ENCODE measurements at places on chromosomes 5 and 9. TPM values are rescaled to one million over a fixed set of nuclear protein-coding genes. Genes with fewer than 3 reads are reported as not detected.

Gene SPAAR
- 0.16 TPM for total RNA-seq

Gene MRNIP
- 8.3 TPM for total RNA-seq

DNA sequence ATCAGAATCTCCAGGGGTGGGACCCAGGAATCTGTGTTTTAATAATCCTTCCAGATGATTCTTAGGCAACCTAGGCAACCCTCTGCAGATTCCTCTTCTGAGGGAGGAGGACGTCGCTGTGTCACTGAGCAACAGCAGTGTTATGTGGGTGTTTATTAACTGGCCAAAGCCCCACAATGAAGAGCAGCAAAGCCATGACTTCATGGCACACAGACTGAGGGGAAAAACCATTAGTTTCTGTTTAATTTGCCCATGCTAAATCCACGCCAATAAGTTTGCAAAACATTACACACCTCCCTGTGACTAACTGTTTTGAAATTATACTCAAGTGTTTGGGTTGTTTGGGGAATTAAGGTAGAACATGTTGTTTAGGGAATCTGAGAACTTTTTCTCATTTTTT is 83.7 kb upstream of the TMED7 start:
- ATAC-seq: no peak

DNA sequence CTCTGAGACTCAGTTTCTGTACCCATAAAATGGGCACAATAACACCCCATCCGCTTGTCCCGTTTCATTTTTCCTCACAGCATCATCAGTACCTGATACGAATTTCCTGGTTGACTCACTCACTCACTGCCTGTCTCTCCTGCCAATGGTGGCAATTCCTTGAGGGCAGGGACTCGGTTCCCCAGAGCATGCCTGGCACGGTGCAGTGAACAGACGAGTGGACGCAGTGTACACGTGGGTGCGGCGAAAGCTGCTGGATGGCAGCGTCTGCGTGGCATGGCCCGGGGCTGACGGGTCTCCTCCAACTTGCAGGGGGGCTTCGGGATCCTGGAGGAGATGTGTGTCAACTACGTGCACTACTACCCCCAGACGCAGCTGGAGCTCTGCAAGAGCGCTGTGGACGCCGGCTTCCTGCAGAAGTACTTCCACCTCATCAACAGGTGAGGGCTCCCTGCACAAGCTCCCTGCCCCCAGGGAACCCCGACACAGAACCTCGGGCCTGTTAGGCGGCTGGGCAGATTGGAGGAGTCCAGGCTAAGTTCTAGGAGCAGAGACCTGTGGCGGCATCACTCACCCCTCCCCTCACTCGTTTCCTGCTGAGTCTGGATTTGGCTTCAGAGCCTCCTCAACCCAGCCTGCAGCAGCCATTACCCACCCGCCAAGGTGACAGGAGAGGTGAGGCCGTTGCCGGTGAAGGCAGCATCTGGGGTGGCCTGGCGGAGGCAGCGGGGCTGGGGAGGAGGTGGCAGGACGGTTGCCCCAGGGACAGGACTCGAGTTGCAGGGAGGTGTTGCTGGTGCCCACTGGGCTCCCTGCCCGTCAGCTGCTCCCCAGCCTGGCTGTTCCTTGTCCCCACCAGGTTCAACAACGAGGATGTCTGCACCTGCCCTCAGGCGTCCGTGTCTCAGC is 20.3 kb downstream of the DBH start:
- no peak for ATAC-seq

Gene SERF1A
- 3.6 TPM for total RNA-seq
